ENCODE measurements at places on chromosomes 12 and 14.

DNA sequence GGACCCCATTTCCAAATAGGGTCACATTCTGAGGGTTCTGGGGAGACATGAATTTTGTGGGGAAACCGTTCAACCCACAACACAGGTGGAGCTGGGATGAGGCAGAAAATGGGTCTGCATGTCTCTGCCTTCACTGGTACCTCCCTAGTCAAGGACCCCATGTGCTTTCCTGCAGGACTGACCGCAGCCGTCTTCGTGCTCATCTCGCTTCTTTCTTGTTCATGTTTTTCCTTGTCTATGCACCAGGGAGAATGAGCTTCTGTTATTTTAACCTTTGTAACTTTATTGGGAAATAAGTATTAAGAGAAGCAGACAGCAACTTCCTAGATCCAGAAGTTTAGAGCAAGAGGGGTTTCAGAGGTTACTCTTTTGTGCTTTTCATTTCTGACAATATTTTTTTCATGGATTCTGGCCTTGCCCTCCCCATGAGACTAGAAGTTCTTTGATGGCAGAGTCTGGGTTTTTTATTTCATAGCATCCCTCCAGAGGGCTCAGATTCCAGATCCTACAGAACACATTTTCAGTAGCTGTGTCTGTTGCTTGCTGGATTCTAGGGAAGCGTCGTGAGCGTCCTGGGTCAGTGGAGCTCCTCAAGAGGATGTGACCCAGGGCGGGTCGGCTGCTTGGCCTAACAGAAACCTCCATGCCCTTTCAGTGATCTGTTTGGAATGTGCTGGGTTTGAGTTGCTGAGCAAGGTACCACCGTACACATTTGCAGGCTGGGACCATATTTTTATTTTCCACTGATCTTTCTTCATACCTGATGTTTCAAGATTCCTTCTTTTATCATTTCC lies 104.2 kb downstream of the ADGRD1 start:
- no peak overlapping the region for H3K27ac ChIP-seq
- H3K4me1 ChIP-seq, result no peaks in the 10 kb centered on the region
- no peaks in the 10 kb centered on the region for H3K36me3 ChIP-seq

DNA sequence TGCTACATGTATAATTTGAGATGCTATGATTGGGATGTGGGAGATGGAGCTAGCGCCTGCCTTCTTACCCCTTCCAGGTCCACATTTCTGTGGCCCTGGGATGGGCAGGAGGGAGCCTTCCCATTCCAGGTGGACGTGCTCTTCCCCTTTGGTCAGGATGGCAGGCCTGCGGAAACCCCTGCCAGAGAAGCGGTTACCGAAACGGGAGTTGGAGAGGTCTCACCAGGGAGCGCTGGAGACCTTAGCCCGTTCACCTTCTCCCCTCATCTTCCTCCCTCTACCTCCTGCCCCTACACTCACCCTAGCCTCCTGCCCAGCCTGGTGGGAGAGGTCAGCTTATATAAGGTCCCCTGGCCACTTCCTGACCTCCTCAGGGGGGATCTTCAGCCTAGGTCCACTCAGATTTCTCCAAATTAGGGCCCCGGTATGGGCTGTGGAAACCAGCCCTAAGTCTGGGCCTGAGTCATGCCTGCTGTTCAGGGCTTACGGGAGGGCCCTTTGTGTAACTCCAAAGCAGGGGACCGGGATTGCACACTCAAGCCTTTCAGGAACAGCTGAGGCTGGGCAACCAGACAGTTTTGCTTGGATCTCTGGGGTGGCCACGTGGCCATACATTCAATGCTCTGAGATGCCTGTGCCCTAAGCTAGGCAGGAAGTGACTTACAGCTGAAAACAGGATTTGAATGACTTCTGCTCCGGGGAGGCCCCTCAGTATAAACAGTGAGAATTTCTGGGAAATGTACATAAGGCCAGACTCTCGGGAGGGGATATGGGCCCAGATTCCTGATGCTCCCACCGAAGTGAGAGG lies 10.2 kb upstream of the MEG3 start:
- no peak overlapping the region for H3K4me3 ChIP-seq
- H3K36me3 ChIP-seq, result no peaks in the 10 kb centered on the region
- H3K27me3 ChIP-seq, result no peaks in the 10 kb centered on the region
- DNase-seq, result no peak

- no peaks in the 10 kb centered on the region for H3K27me3 ChIP-seq
- no peaks in the 10 kb centered on the region for H3K36me3 ChIP-seq
These were observed 54.6 kb downstream of the TSPAN11 start for GRCh38 chr12:30980955-30981662.

- no peak overlapping the region for H3K27ac ChIP-seq
- H3K4me1 ChIP-seq, result peaks cover 15% of the 10 kb centered on the region
- H3K27me3 ChIP-seq, result no peaks in the 10 kb centered on the region
- H3K36me3 ChIP-seq, result no peaks in the 10 kb centered on the region
These were observed 171.0 kb upstream of the PRICKLE1 start for GRCh38 chr12:42760550-42760949.

GRCh38 chr12:123044351-123044750 lies 63.9 kb downstream of the ARL6IP4 start:
- no peaks in the 10 kb centered on the region for H3K36me3 ChIP-seq
- DNase-seq, result no peak
- peaks cover 15% of the 10 kb centered on the region for H3K4me1 ChIP-seq
- H3K27ac ChIP-seq, result no peak overlapping the region

- DNase-seq, result no peak
- H3K4me3 ChIP-seq, result no peak overlapping the region
- peaks cover 16% of the 10 kb centered on the region for H3K36me3 ChIP-seq
These were observed 13.0 kb downstream of the SLC25A3 start for GRCh38 chr12:98606359-98606988.

DNA sequence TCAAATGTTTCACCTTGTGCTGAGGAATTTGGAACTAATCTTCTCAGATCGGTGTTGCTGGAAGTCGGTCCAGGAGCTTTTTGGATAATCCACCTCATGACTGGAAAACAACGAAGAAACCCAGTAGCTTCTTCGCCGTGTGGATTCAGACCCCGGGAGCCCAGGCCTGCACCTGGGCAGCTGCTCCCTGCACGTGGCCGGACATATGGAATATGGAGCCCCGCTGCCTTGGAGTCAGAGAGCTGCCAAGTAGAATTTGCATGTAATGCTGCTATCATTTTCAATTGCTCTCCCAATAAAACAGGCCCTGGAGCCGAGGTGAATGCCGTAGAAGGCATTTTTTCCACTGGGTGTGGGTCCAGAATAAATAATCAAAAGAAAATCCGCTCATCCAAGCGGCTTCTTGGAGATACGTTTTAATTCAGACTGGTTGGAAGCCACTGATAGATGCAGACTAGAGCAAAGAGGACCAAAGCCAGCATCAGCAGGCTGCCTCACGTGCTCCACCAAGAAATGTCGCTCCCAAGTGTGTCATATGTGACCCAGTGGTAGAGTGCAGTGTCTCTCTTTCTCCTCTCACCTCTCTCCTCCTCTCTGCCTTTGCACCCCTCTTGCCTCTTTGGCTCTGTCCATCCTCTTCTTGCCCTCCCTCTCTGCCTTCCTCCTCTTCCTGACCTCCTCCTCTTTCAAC lies 115.3 kb downstream of the ZNF664 start:
- DNase-seq, result no peak
- no peak overlapping the region for H3K4me3 ChIP-seq
- H3K27ac ChIP-seq, result no peak overlapping the region
- no peaks in the 10 kb centered on the region for H3K4me1 ChIP-seq
- no peaks in the 10 kb centered on the region for H3K27me3 ChIP-seq
- H3K36me3 ChIP-seq, result no peaks in the 10 kb centered on the region

- H3K27me3 ChIP-seq, result peaks cover 16% of the 10 kb centered on the region
- peak; percentile 27 for DNase-seq
- no peak overlapping the region for H3K4me3 ChIP-seq
- no peak overlapping the region for H3K27ac ChIP-seq
- H3K36me3 ChIP-seq, result no peaks in the 10 kb centered on the region
These were observed 21.0 kb upstream of the RNASE2 start for GRCh38 chr14:20934148-20934762.

DNA sequence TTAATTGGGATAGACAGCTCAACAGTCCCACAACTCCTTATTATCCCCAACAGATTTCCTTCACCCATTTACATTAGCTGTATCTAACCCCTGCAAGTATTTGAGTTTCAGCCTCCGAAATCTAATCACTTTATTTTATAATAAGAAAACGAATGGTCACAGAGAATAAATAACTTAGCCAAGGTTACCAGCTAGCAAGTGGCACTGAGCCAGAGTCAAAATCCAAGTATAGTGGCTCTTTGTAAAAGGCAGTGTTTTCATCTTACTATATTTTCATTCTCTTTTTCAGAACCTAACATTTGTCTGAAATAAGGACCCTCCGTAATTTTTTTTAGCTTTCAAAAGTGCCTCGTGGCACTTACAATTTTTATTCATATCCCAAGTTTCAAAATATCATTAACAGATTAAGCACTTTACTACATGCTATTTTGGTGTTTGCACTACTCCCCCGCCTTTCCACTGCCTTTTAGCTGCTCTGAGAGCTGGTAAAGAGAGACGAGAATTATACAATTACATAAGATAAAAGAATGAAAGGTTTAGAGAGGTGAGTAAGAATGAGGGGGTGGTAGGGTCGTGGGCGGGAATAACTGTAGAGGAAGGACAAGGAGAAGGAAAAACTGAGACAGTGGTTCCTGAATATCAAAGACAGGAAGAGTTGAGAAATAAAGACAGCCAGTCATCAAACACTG lies 3.7 kb upstream of the USP15 start:
- H3K4me1 ChIP-seq, result peaks cover 36% of the 10 kb centered on the region
- no peak overlapping the region for H3K27ac ChIP-seq
- peaks cover 39% of the 10 kb centered on the region for H3K36me3 ChIP-seq
- no peak for DNase-seq
- H3K27me3 ChIP-seq, result no peaks in the 10 kb centered on the region
- no peak overlapping the region for H3K4me3 ChIP-seq

DNA sequence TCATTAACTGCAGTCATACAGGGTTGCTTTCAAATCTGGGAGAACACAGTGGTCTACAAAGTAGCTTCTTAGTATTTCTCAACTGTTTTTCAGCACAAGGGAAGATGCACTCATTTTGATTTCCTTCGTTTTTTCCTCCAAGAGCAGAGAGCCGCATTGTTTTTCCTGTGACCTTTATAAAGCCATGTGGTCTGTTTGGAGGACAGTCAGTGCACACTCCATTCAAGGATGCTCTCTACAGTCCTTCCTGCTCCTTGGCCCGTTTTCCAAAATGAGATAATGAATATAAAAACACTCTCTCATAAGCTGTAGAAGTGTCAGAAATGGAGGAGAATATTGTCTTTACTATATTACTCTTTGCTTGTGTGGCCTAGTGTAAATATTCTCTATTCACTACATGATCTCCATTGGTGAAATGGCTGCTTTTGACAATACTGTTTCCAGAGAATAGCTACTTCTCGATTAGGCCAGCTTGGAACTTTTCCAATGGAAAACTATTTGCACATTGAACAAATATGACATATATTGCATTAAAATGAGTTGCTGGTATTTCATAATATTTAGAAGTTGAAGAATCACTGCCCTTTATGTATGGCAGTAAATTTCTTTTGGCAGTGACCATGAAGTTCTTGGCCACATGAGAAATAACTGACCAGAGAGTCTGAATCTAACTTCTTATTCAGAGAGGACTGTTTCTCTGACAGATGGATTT lies 393.1 kb upstream of the RGS6 start:
- H3K4me3 ChIP-seq, result no peak overlapping the region
- H3K36me3 ChIP-seq, result peaks cover 5% of the 10 kb centered on the region
- peaks cover 8% of the 10 kb centered on the region for H3K4me1 ChIP-seq
- H3K27me3 ChIP-seq, result no peaks in the 10 kb centered on the region

DNA sequence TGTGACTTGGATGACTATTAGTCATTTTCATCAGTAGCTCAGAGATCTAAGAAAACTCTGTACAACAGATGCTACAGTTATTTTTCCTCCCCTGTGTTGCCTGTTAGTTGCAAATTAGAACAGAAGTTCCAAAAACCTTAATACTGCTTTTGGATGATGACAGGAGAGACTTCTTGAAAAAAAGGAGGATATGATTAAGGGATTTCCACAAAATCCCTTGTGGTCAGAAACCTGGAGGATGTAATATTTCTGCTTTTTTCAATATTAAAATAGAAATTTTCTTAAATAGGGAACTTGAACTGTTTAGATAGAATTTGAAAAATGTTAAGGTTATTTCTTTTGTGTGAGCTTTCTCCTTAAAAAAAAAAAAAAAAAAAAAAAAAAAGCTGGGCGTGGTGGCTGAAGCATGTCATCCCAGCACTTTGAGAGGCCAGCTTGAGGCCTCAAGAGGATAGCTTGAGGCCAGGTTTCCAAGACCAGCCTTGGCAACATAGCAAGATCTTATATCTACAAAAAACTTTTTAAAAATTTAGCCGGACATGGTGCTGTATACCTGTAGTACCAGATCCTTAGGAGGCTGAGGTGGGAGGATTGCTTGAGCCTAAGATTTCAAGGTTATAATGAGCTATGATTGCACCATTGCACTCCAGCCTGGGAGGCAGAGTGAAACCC lies 14.1 kb downstream of the CMAS start:
- no peak overlapping the region for H3K27ac ChIP-seq
- H3K4me3 ChIP-seq, result no peak overlapping the region
- H3K36me3 ChIP-seq, result peaks cover 33% of the 10 kb centered on the region
- H3K27me3 ChIP-seq, result no peaks in the 10 kb centered on the region
- no peaks in the 10 kb centered on the region for H3K4me1 ChIP-seq
- no peak for DNase-seq

DNA sequence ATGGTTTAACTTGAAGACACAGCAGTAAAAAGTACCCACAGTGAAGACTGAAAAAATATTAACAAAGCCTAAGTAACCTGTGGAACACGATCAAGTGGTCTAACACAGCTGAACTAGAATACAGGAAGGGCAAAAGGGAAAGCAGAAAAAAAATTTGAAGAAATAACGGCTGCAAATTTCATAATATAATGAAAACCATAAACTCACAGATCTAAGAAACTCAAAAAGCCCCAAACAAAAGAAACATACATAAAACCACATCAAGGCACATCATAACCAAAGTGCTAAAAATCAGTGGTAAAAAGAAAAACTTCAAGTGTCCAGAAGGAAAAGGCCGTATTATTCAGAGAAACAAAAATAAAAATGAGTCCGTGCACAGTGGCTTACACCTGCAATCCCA lies 30.9 kb downstream of the SPPL3 start:
- H3K36me3 ChIP-seq, result peaks cover 13% of the 10 kb centered on the region
- no peak for DNase-seq
- H3K27ac ChIP-seq, result no peak overlapping the region
- no peaks in the 10 kb centered on the region for H3K27me3 ChIP-seq
- no peak overlapping the region for H3K4me3 ChIP-seq

GRCh38 chr12:69442894-69443293 lies 27.3 kb upstream of the FRS2 start:
- no peak overlapping the region for H3K27ac ChIP-seq
- DNase-seq, result no peak
- H3K27me3 ChIP-seq, result no peaks in the 10 kb centered on the region
- H3K4me3 ChIP-seq, result no peak overlapping the region
- no peaks in the 10 kb centered on the region for H3K4me1 ChIP-seq

GRCh38 chr12:28575593-28576205 lies 385.4 kb downstream of the CCDC91 start:
- no peak overlapping the region for H3K4me3 ChIP-seq
- no peak overlapping the region for H3K27ac ChIP-seq
- no peak for DNase-seq
- no peaks in the 10 kb centered on the region for H3K36me3 ChIP-seq

Data from activated CD4-positive, alpha-beta memory T cell treated with anti-CD3 and anti-CD28 coated beads, Interleukin-2, amount 10 ng/mL, durations not matched to agents 7 days and 5 days (primary cell).